ENCODE measurements at places on chromosomes 12 and 14. TPM values are rescaled to one million over a fixed set of nuclear protein-coding genes. Genes with fewer than 3 reads are reported as not detected.

The TFCP2 gene
- total RNA-seq = 9.2 TPM

The ARHGEF40 gene
- total RNA-seq = 8.3 TPM

DNA sequence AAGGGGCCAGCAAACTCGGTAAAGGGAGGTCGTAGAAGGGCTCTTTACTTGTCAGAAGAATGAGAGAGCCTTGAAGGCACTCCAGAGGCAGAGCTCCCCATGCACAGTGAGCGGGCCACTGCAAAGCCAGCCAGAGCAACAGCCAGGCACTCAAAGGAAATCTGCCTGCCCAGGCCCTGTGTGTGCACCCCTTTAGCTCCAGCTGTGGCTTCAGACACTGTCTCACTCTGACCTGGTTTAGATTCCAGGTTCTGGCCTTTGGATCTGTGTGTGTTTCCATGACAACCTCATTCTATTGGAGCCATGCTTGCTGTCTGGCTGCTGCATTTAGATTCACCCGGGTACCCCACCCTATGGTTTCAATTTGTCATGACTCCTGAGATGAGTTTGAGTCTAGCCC lies 170.3 kb downstream of the CAPZA3 start:
- DNase-seq = no peak

GRCh38 chr12:123488539-123489230 lies 30.7 kb downstream of the SNRNP35 start:
- no peak for DNase-seq

DNA sequence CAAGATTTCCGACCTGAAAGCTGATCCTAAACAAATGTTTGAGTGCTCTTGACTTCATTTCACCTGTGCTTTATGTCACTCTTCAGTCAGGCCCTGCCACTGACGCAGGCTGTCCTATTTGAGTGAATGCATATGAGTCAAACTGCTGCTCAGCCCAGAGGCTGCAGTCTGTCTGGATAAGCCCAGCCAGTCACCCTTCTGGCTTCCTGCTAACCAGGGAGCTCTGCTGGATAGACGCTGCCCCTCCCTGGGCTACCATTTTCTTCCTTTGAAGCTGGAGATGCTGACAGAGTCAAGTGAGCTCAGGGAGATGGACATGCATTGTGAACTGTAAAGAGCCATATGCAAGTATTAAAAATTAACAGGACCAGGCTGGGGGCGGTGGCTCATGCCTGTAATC lies 5.1 kb upstream of the TUNAR start:
- no peak for DNase-seq

- DNase-seq = no peak
These were observed 20.6 kb downstream of the FUT8 start for GRCh38 chr14:65433157-65433556.

Data from dermis microvascular lymphatic vessel endothelial cell (primary cell).